ENCODE measurements at places on chromosomes 2 and 18.
A peak's percentile ranks its signal among the peaks of the same experiment; 100 is the strongest.

DNA sequence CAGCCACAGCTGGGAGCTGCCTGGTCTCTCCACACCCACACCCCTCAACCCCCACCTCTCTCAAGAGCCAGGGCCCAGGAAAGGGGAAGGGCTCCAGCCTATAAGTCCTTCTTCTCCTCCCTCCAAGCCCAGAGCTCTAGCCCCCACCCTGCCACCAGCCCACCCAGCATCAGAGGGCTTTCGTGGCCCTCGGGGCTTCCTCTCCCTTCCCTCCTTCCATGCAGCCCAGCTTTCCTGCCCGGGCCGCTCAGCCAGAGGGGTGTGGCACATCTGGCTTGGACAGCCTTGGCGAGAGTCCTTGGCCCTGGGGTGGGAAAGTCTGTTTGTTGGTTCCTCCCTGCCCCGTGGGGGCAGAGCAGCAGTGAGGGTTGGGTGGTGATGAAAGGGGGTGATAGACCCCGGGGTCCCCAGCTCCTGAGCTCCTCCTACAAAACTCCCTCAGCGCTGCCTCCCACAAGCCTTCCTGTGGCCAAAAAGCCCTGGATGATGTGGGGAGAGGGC, 7.0 kb downstream of the TNS1 start:
- H3K4me3 ChIP-seq = peak overlapping the region; percentile 46
- H3K4me1 ChIP-seq = peaks cover 38% of the 10 kb centered on the region
- peak overlapping the region; percentile 62 for H3K27ac ChIP-seq
- H3K27me3 ChIP-seq = no peaks in the 10 kb centered on the region

GRCh38 chr18:10070561-10071000, 156.8 kb downstream of the VAPA start:
- no peaks in the 10 kb centered on the region for H3K36me3 ChIP-seq
- H3K4me3 ChIP-seq = no peak overlapping the region
- no peaks in the 10 kb centered on the region for H3K27me3 ChIP-seq

DNA sequence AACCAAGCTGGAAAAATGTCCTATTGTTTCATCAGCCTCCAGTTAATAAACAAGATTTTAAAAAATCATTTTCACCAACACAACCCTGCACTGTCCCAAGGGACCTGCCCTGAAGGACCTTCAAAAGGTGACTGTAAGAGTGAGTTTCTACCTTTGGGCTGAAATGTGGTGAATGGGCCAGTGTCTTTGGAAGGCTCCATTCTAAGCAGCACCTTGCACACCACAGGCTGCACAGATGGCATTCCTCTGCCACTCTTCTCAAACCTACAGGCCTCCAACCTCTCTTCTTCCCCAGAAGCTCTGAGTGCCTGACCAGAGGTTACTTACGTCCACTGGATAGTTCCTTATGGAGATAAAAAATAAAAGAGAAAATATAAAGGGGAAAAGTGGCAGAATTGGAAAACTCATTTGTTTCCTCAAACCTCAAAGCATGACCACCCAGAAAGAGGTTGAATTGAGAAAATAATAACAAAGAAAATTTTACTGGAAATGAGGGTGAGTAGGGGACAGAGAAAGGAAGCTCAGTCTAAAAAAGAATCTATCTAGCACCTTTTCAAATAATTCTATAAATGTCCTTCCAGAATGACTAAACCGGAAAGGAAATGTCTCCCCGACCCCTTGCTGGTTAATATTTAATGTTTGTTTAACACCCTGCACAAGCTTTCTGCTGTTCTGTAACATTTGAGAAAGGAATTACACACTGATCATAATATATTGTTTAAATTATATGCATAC, 175.7 kb downstream of the METTL4 start:
- H3K4me3 ChIP-seq = no peak overlapping the region
- no peaks in the 10 kb centered on the region for H3K36me3 ChIP-seq
- no peak for DNase-seq
- no peaks in the 10 kb centered on the region for H3K4me1 ChIP-seq

DNA sequence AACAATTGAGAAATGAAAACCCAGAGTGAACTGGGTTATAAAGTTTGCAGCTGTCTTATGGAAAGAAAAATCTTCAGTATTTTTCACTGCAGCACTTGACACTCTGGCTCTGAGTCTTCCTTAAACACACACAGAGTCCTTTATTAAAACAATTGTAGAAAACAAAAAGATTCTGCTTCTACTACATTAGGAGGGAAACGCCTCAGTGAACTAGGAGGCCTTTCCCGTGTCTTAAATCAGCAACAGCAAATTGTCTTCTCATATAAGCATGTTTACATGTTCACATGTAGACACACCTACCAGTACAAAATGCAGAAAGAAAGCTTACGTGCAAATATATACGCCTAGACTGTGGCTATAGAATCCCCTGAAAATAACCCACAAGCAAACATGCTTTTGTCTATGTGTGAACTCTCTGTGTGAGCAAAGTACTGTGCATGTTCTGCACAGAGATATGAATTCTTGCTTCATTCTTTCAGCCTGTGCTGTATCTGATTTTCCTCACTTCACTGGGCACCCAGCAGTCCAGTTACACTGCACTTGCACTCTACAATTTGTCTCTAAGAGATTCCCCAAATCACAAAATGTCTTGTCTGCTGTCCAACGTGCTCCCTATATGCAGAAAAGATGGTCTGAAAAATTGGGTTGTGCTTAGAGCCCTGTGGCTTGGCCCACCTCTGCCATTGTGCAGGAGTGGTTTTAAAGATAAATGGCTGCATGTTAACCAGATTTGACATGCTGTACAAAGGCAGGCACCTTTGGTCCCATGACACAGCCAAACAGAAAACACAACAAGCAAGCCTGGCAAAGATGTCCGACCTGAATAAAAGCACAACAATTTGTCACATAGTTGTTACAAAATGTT, 24.5 kb downstream of the ZEB2 start:
- H3K36me3 ChIP-seq = no peaks in the 10 kb centered on the region
- H3K4me3 ChIP-seq = peak overlapping the region; percentile 9
- peaks cover 36% of the 10 kb centered on the region for H3K4me1 ChIP-seq
- no peaks in the 10 kb centered on the region for H3K27me3 ChIP-seq

GRCh38 chr2:169759987-169760386, 26.4 kb downstream of the KLHL23 start:
- no peak for DNase-seq
- no peak overlapping the region for H3K27ac ChIP-seq
- H3K4me1 ChIP-seq = no peaks in the 10 kb centered on the region

GRCh38 chr2:72341639-72342038, 194.0 kb upstream of the CYP26B1 start:
- no peaks in the 10 kb centered on the region for H3K4me1 ChIP-seq
- DNase-seq = no peak
- no peak overlapping the region for H3K4me3 ChIP-seq
- H3K36me3 ChIP-seq = no peaks in the 10 kb centered on the region

- no peaks in the 10 kb centered on the region for H3K36me3 ChIP-seq
- H3K4me3 ChIP-seq = no peak overlapping the region
- H3K27ac ChIP-seq = no peak overlapping the region
- no peaks in the 10 kb centered on the region for H3K4me1 ChIP-seq
- no peak for DNase-seq
Measured at GRCh38 chr2:230614913-230615332, 97.7 kb upstream of the CAB39 start.

- no peak for DNase-seq
- H3K36me3 ChIP-seq = peaks cover 10% of the 10 kb centered on the region
- no peaks in the 10 kb centered on the region for H3K27me3 ChIP-seq
- no peak overlapping the region for H3K27ac ChIP-seq
Measured at GRCh38 chr2:179965291-179966258, 41.5 kb downstream of the CWC22 start.

DNA sequence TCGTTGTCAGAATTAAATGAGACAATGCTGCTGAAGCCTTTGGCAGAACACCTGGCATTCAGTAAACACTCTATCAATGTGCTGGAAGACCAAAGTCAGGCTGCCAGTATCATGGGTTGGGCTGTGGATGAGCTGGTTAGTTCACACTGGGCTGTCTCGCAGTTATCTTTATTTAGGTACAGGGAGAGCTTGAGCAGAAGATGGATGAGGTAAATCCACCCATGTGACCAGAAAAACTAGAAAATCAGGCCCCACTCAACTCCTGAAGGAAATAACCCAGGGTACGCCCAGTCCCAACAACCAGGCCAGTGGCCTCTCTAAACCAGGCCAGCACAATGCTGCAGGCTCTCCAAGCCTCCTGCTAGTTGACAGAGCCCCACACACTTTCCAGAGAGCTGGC, 330.3 kb downstream of the TNS1 start:
- no peak overlapping the region for H3K4me3 ChIP-seq
- no peak for DNase-seq

GRCh38 chr2:220277445-220277975, 650.1 kb downstream of the SLC4A3 start:
- H3K4me1 ChIP-seq = peaks cover 13% of the 10 kb centered on the region
- H3K27me3 ChIP-seq = no peaks in the 10 kb centered on the region
- H3K27ac ChIP-seq = peak overlapping the region; percentile 33
- no peak overlapping the region for H3K4me3 ChIP-seq

DNA sequence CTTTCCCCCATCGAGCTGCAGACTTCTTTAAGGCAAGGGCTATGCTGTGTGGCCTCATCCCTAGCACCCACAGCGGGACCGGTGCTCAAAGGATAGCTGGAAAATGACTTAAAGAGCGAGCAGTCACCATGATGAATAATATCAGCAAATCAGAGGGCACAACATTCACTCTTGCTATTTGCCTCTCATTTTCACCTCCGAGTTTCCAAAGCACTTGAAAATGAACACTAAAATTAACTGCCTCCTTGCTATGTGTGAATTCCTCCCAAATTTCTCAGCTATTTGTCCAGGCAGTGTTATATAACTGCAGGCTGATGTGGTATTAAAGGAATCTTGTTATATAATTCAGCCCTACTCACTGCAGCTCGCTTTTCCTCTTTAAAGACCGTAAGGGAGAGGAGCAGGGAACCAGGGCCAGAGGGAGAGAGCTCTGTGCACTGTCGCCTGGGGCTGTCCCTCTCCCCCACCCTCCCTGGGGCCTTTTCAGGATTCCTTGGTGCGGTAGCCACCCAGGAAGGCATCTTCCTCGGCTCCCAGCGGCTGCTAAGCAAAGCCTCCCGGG, 1.4 kb downstream of the CYS1 start:
- H3K27me3 ChIP-seq = no peaks in the 10 kb centered on the region
- no peak for DNase-seq
- H3K36me3 ChIP-seq = no peaks in the 10 kb centered on the region
- peaks cover 31% of the 10 kb centered on the region for H3K4me1 ChIP-seq
- peak overlapping the region; percentile 82 for H3K4me3 ChIP-seq

GRCh38 chr2:164388511-164388910, 232.8 kb downstream of the GRB14 start:
- H3K4me1 ChIP-seq = peaks cover 9% of the 10 kb centered on the region
- no peak overlapping the region for H3K4me3 ChIP-seq
- no peaks in the 10 kb centered on the region for H3K36me3 ChIP-seq

DNA sequence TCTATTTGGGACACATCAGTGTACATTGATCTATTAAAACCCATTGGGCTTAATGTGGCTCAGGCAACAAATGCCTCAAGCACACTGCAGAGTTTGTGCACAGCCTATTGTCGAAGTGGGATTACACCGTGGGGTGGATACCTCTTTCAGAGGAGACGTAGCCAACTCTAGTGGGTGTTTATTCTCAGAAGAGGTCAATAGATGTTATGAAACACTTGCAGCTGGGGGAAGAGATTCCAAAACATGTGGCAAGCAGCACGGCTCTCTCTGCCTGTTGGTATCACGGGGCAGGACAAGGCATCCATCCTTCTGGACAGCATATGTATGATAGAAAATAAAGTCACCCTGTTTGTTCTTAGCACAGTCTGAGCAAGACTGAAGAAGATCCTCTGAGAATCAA, 121.4 kb upstream of the COPS8 start:
- DNase-seq = no peak
- no peaks in the 10 kb centered on the region for H3K36me3 ChIP-seq
- H3K27me3 ChIP-seq = no peaks in the 10 kb centered on the region

GRCh38 chr2:6771634-6772611, 93.8 kb downstream of the CMPK2 start:
- no peaks in the 10 kb centered on the region for H3K36me3 ChIP-seq
- no peak overlapping the region for H3K27ac ChIP-seq
- no peak for DNase-seq
- no peak overlapping the region for H3K4me3 ChIP-seq
- no peaks in the 10 kb centered on the region for H3K27me3 ChIP-seq

DNA sequence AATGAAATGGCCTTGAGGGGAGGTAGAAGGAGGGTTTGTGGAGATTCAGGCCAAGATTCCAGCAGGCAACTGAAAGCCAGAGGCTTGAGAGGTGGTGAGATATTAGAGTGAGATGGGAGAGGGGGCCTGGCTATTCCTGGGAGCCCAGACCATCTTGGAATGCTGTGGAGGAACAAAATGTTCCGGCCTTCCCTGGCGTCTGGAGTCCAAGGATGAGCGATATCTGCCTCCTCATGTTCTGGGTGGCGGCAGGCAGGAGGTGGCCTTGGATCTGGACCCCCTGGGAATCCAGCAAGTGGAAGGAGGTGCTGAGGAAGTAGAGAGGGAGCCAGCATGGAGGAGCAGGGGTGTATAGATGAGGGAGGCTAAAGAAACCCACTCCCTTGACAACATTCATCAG, 335.9 kb downstream of the CYP26B1 start:
- no peaks in the 10 kb centered on the region for H3K4me1 ChIP-seq
- no peak overlapping the region for H3K4me3 ChIP-seq
- no peak overlapping the region for H3K27ac ChIP-seq
- no peaks in the 10 kb centered on the region for H3K36me3 ChIP-seq

GRCh38 chr2:17976871-17977746, 98.6 kb downstream of the KCNS3 start:
- peak; percentile 26 for DNase-seq
- peaks cover 29% of the 10 kb centered on the region for H3K4me1 ChIP-seq
- H3K27me3 ChIP-seq = no peaks in the 10 kb centered on the region
- peak overlapping the region; percentile 32 for H3K4me3 ChIP-seq

GRCh38 chr2:52794581-52794980, 973.0 kb upstream of the CHAC2 start:
- H3K27me3 ChIP-seq = no peaks in the 10 kb centered on the region
- H3K36me3 ChIP-seq = no peaks in the 10 kb centered on the region
- no peak for DNase-seq
- no peak overlapping the region for H3K4me3 ChIP-seq

GRCh38 chr2:234410526-234410925, 86.4 kb downstream of the ARL4C start:
- no peak for DNase-seq
- no peaks in the 10 kb centered on the region for H3K27me3 ChIP-seq
- no peaks in the 10 kb centered on the region for H3K36me3 ChIP-seq
- H3K4me1 ChIP-seq = no peaks in the 10 kb centered on the region

- no peaks in the 10 kb centered on the region for H3K36me3 ChIP-seq
- no peak for DNase-seq
- no peaks in the 10 kb centered on the region for H3K4me1 ChIP-seq
- H3K27ac ChIP-seq = no peak overlapping the region
- no peak overlapping the region for H3K4me3 ChIP-seq
- no peaks in the 10 kb centered on the region for H3K27me3 ChIP-seq
Measured at GRCh38 chr2:240410808-240411207, 24.7 kb upstream of the GPC1 start.

DNA sequence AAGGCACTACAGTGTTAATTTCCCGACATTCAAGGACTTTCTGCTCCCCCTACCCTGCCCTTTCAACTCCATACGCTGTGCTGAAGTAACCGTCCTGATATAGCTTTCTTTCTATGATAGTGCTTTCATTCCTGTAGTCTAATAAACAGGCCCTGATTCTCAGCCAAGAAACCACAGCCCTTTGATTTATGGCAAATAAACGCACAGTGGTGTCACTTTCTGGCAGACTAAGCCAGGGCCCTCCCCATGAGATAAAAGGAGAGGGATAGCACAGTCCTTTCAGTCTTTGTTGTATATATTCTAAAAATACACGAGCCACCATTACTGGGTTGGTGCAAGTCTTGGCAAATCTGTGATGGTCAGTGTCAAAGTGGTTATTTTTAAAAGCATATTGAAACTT, 291.2 kb downstream of the ALPK2 start:
- no peak overlapping the region for H3K27ac ChIP-seq
- no peaks in the 10 kb centered on the region for H3K4me1 ChIP-seq
- no peaks in the 10 kb centered on the region for H3K36me3 ChIP-seq
- no peaks in the 10 kb centered on the region for H3K27me3 ChIP-seq
